ENCODE measurements at places on chromosomes 2 and 18.
A peak's percentile ranks its signal among the peaks of the same experiment; 100 is the strongest.

DNA sequence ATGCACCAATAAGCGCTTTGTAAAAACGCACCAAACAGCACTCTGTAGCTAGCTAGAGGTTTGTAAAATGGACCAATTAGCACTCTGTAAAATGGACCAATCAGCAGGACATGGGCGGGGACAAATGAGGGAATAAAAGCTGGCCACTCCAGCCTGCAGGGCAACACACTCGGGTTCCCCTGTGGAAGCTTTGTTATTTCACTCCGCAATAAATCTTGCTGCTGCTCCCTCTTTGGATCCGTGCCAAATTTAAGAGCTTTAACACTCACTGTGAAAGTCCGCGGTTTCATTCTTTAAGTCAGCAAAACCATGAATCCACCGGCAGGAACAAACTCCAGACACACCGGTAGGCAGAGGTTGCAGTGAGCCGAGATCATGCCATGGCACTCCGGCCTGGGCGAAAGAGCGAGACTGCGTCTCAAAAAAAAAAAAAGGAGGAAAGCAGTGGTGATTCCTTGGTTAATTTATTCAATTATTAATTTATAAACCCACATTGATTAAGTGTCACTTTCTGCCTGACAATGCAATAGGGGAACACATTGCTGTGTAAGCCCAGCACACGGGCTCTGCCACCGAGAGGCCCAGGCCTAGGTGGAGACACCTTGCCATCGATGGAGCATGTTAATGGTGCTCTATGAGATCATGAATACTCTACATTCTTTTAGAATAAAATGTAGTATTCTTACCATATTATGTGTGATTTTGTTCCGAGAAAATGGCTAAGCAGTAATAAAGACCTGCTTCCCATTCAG lies 687.6 kb upstream of the HS6ST1 start:
- no peak for DNase-seq

DNA sequence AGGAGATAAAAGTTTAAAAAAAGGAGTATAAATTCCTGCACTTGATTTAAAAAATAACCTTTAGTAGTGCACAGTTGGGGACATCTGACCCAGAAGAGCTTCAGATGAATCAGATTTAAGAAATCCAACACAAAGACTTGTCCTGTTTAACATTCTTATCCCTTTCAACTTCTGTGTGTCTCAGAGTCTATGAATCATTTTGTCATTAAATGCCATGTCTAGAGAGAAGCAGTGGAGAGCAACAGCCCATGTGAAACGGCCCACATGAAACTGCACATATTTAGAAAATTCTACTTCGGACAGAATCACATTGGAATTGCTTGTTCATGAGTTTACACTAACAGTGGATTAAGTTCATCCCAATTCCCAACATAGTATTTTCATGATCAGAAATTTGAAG lies 278.6 kb downstream of the SLC8A1 start:
- peak; percentile 33 for DNase-seq

GRCh38 chr2:49767316-49767715 lies 613.0 kb upstream of the FSHR start:
- no peak for DNase-seq

- DNase-seq, result peak; percentile 64
Observed at GRCh38 chr18:46042571-46043123, 29.4 kb downstream of the PSTPIP2 start.

- peak; percentile 66 for DNase-seq
Observed at GRCh38 chr2:161436411-161436810, 20.3 kb downstream of the TBR1 start.

DNA sequence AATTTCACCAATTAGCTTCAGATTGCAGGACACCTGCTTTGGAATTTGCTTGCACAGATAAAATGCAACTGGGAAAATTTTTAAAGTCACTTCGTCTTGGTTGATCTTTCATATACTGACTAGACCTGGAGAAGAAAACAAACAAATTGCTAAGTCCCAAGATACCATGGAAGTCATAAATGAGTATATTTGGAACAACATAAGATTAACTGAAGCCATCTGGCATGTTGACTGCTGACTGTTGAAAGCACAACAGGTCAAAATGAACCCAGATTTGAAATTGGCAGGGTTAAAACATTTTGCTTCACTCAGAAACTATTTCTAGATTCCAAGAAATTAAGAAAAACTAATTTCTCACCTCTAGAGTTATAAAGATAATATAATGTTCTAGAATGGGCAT lies 470.7 kb downstream of the LPIN1 start:
- no peak for DNase-seq

GRCh38 chr2:207257251-207258250 lies 91.8 kb upstream of the KLF7 start:
- no peak for DNase-seq

- DNase-seq, result no peak
Observed at GRCh38 chr18:32956591-32957315, 183.9 kb upstream of the KLHL14 start.

- peak; percentile 35 for DNase-seq
Observed at GRCh38 chr2:20366672-20367116, 16.1 kb upstream of the PUM2 start.

- no peak for DNase-seq
Observed at GRCh38 chr2:241949736-241950412, 80.3 kb downstream of the RTP5 start.
